Left forelimb (tissue), 1 donor: ENCODE measurements at places on chromosomes 5 and 9.
A peak's percentile ranks its signal among the peaks of the same experiment; 100 is the strongest.

GRCh38 chr5:179268966-179269693 lies 76.1 kb downstream of the ADAMTS2 start:
- no peak for DNase-seq

- DNase-seq, result no peak
These were observed 34.5 kb upstream of the SPARC start for GRCh38 chr5:151721087-151721646.

- peak; percentile 50 for DNase-seq
These were observed 1.1 kb upstream of the DCANP1 start for GRCh38 chr5:135448071-135448739.

DNA sequence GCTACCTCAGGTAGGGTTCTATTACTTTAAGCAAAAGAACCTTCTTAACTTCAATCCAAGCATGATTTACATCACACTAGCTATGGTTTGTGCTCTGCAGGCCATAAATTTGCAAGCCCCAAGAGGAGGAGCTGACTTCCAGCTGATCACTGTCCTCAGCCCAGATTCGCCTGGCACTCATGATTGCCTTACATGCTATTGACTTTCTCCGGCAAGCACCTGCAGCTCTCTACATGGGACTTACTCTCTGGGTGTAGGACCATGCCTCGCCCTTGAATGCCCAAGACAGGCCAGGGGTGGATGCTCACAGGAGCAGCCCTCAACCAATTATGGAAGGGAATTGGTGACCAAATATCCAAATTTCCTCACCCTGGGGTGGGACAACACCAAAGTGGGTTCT lies 99.8 kb downstream of the ESM1 start:
- no peak for DNase-seq

- DNase-seq, result no peak
These were observed 42.2 kb downstream of the FGD3 start for GRCh38 chr9:92989561-92989960.

GRCh38 chr5:56148453-56148971 lies 84.6 kb downstream of the ANKRD55 start:
- DNase-seq, result no peak

DNA sequence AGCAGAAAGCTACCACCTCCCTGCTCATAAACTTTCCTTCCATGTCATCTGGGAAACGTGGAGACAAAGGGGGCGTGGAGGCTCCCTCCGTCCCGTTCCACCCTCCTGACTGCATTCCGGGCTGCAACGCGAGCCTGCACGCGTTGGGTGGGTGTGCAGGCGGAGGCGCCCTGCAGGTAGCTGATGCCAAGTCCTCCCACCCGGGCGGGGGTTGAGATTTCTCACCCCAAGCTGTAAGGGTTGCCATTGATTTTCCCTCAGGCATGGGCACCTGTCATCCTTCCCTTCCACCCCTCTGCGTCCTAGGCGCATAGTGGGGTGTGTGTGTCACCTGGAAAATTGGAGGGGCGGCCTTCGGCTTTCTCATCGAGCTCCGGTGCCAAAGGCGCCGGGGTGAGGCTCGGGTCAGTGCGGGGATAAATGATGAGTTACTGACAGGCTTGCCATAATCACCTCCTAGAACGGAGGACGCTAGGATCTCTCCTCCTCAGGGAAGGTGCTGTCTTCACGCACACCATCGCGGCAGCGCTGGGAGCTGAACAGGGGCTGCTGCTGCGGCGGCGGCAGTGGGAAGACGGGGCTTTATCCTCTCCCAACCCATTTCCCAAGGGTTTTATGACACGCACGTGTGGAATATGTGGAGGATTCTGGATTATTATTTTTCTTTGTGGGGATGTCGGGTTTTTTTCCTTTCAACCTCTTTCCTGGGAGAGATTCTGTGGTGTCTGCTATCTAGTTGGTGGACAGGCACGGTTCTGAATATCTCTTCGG lies 973 bp downstream of the PLPPR1 start:
- DNase-seq, result no peak

GRCh38 chr5:134406390-134406789 lies 5.3 kb downstream of the CDKN2AIPNL start:
- DNase-seq, result no peak

DNA sequence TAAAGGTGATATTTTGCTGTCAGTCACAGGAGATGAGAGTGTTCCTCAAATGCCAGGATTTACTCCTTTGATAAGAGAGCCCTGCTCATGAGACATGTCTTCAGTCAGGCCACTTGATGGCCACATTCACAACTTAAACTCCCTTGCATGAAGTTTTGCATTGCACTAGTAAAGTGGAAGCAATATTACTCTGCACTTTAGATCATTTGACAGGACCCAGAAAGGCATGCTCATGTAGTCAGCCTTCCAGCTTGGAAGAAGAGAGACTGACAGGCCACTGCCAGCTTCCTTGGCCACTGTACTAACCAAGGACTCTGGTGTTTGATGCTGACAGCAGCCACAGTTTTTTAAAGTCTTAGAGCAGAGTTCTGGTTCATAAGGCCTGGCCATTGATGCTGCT lies 42.6 kb downstream of the NPR3 start:
- DNase-seq, result no peak

GRCh38 chr5:10695055-10695649 lies 65.9 kb downstream of the DAP start:
- no peak for DNase-seq

- DNase-seq, result no peak
These were observed 65.2 kb downstream of the RAPGEF1 start for GRCh38 chr9:131674425-131675421.

DNA sequence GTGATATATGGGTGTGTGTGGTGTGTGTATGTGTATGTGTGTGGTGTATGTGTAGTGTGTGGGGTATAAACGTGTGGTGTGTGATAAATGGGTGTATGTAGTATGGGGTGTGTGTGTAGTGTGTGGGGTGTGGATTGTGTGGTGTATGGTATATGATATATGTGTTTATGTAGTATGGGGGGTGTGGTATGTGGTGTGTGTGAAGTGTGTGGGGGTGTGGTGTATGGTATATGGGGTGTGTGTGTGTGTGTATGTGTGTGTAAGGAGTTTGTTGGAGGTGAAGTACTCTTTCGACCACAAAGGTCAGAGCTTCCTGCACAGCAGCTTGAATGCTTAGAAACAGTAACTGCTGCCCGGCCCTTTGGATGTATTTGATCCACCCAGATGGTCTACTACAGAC lies 145.2 kb upstream of the IQGAP2 start:
- DNase-seq, result no peak

DNA sequence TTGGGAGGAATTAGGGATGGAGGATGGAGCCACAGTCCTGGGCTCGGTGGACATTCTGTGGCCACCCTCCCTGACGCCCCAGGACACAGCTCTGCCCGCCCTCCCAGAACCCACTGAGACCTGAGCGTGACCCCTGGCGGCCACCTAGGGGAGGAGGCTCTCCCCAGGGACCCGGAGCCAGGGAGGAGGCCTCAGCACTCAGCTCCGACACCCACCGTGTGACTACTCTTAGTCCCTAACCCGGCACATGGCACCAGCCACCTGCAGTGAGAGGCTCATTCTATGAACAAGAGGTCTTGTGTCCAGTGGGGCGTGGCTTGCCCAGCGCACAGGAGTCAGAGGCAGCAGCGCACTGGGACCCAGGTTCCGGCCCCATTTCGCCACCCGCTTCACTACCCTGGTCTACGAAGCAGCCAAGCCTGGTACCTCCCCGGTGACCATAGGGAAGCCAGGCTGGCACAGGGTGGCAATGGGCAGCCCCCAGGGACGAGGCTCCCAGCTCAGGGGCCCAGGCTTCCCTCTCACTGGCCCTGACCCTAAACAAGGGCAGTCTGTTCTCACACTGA lies 10.2 kb downstream of the SARDH start:
- DNase-seq, result peak; percentile 65

DNA sequence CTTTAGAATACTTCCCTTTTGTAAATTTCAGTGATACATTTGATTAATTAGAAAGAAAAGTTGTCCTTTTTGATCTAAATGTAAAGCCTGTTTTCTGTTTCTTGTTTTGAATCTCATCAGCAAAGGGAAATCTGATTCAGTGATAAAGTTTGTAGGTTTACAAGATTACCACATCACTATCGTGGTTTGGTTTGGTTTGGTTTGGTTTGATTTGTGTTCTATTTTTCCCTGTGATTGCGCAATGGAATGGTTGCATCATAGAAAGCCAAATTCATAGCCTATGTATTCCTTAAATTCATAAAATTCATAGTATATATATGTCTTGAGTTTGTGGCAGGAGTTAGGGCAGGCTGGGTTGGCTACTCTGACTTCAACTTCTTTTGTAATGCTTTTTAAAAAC lies 15.2 kb downstream of the SRFBP1 start:
- no peak for DNase-seq

- DNase-seq, result no peak
These were observed 60.7 kb upstream of the ANGPTL2 start for GRCh38 chr9:127182901-127183746.

DNA sequence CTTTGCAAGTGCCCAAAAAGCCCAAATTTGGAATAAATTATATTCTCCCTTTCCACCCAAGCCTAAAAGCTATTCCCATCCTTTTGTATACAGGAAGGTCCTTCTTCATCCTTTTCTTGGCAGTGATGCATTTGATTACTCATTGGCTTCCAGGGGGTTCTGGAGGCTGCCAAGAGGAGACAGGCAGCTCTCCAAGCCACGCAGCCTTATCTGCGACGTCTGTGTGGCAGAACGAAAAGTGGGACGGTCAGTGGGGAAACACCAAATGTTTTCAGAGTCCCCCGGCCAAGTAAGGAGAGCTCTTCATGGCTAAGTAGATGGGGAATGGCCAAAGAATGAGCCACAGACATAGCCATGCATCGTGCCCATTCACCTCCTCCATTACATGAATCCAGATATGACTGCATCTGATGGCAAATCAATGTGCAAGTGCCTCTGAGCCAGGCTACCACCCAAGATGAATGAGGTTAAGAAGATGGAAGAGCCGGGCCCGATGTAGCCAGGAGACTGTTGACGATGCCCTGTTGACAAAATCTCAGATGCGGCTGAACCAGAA lies 12.1 kb downstream of the ADAM19 start:
- DNase-seq, result no peak

GRCh38 chr9:23702311-23702922 lies 123.6 kb downstream of the ELAVL2 start:
- DNase-seq, result no peak

- no peak for DNase-seq
These were observed 274.3 kb upstream of the DMRT1 start for GRCh38 chr9:567128-567746.

DNA sequence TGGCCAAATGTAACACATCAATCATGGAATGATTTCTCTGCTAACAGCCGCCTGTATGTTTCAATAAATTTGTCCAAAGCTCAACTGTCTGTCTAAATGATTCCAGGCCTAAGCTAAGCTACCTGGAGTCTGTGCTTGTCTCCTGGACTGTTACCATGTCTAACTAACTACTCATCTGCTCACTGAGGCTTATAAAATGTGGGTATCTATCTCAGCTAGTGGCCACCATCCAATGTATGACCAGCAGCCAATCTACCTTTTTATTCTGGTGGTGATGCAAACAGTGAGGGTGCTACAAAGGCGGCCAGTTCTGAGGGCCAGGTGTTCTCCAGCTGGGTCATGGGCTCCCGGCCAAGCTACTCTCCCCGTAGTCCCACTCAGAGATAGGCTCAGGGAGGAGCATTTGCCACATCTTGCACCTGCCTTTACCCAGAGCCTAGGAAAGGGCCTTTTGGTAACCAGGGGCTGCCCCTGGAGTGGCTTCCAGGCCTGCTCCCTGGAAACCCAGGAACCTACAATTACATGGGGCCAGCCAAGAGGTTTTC lies 59.1 kb downstream of the PFDN1 start:
- no peak for DNase-seq

DNA sequence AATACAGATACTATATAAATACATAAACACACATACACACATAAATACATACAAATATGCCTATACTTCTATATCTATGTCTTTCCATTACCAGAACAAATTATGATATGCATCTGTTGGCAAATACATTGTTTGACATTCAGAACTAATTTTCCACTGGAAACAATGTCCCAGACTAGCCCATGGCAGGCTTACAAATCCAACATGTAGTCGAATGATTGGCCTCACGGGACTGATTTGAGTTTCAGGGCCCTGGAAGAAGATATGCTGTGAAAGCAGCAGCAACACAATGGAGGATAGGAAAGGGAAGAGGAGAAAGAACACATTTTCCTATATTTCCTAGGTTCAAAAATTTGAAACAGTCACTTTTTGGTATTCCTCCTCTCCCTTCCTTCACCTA lies 881.1 kb upstream of the DMAC1 start:
- no peak for DNase-seq

GRCh38 chr9:78030296-78030552 lies 1.4 kb downstream of the GNAQ start:
- no peak for DNase-seq
